ENCODE measurements at places on chromosomes 7 and 10.
A peak's percentile ranks its signal among the peaks of the same experiment; 100 is the strongest.

- DNase-seq = no peak
Measured at GRCh38 chr7:2627258-2628129, 4.3 kb upstream of the TTYH3 start.

DNA sequence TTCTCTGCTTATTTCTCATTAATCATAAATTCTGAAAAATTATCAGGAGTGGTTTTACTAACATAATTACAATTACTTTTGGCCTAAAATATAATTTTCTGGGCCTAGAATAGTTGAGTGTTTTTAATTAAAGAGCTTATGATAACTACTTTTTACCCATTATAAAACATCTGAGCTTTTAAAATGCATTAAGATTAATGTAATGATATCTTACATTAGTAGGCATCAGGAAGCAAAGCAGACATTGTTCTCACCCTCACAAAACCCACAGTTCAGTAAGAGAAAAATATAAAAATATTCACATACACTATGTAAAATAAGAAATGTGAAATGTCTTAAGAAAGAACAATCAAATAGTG, 443.7 kb upstream of the SEMA3A start:
- DNase-seq = peak; percentile 34

DNA sequence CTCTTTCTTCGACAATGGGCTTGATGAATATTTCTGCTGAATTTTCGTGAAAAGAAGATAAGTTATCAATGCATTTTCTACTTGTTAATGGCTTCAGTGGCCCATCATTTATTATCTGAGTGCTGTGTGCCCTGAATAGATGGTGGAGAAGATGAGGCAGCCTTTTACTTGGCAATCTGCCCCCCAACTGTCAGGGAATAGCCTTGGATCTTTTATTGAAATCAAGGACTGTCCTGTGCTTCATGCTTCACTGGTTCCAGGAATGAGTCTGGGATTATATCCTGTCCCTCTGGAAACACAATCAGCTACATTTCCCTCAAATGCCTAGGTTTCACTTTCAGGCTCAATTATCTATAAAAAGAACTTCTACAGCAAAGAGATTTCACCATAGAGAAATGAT, 75.9 kb upstream of the NXPH1 start:
- no peak for DNase-seq

DNA sequence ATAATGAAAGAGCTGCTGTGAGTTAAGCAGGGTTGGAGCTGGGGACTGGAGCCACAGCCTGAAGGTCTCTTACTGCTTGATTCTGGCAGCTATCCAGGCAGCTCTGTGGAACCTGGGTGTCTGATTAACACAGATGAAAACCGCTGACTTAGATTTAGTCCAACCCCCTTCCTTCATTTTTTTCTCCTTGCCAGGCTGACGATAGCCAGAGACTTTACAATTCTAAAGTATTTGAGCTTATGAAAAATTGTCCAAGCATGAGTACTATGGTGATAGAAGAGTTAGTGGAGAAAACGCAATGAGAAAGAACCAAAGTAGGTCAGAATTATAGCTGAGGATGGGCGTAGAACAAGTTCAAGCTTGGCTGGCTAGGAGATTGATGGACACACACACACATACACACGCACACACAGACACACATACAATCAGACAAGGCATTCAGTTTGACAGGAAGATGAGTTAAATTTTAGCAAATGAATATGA, 13.5 kb upstream of the GPR85 start:
- no peak for DNase-seq

DNA sequence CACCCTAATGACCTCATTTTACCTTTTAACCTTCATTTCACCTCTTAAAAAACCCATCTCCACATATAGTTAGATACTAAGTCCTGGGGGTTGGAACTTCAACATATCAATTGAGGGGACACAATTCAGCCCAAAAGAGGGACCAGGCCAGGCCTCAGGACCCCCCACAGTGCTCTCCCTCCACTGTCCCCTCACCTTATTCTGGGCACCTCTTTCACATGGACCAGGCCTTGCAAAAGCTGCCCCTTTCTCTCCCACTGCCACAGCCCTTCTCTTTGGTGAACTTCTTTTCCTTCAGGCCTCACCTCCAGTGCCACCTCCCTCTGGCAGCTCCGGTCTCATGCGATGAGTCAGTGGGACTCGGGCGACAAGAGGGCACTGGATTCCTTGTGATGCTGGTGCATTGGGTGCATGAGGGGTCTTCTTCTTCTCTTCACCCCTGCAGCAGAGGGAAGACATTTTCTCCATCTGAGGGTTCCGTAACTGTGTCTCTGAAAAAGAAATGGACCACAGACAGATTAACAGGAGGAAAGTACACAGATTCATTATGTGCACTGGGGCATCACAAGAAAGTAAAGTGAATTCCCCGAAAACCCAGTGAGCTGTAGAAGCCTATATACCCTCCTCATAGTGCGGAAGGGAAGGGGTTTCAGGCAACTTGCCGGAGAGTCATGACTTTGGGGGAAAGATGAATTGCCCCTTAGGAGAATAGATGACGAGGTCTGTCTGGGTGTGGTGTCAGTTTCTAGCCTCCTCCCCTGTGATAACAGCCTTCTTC, 288.7 kb upstream of the IGFBP3 start:
- DNase-seq = no peak

GRCh38 chr10:17022466-17022825, 107.2 kb downstream of the CUBN start:
- no peak for DNase-seq

DNA sequence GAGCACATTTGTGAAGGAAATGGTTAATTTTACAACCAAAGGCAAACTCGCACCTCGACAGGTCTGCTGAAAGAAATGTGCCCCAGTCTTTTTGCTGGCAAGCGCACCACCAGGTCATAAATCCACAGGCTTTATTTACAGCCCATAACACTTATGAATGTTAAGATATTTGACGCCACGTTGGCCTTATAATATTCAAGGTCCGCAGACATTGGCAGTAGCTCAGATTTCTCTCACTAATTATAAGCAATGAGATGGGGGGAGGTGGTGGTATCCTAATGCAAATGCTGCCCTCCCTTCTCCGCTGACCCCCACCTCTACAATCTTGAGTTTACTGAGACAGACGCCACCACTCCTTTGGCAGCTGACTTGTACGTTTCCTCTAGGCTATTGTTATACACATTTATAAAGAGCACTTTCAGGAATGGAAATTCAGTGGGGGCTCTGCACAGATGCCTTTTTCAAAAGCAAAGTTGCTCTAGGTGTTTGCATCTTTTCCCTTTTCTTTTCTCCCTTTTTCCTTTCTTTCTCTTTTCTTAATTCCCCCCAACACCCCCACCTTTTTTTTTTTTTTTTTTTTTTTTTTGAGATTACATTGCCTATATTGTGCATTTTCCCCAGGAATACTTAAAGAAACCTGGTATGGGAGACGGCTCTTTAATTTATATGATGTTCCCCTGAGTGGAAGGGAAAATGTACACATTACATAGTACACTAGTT, 6.7 kb downstream of the TCF7L2 start:
- no peak for DNase-seq

DNA sequence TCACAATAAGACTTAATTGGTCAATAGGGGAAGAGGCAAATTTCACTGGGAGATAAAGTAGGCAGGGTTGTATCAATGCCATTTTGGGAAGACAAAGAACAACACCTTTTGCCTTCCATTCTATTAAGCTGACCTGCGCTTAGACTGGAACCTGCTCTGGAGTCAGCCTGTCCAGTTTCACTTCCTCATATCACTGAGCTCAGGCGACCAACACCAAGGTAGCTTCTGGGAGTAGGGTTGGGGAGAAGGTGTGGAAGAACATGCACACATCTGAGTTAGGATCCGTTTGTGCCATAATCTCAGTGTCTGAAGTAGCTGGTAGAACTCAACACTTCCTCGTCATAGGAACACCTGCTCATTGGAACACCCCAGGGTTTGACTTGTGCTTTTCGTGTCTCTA, 527.4 kb upstream of the IGFBP3 start:
- no peak for DNase-seq

- no peak for DNase-seq
Measured at GRCh38 chr7:127582361-127582760, 3.0 kb downstream of the GCC1 start.

DNA sequence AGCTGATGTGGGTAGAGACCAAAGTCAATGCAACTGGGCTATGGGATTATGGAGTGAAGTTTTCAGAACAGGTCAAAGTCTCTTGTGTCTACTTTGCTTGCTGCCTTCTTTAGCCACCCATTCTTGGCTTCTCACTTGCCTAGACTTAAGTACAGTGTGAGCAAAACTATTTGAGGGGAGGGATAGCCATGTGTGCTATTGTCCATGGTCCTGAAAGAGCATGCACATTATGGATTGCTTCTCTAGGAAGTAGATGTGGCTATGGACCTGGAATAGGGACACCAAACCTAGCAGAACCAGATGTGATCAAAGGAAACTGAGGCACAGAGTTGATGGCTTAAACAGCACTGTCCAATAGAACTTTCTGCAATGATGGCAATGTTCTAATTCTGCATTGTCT, 81.9 kb upstream of the ZNF800 start:
- no peak for DNase-seq

GRCh38 chr10:52621635-52622079, 150.9 kb downstream of the MBL2 start:
- DNase-seq = no peak

GRCh38 chr7:35356495-35356894, 102.6 kb upstream of the TBX20 start:
- DNase-seq = no peak

- DNase-seq = no peak
Measured at GRCh38 chr7:50867034-50867356, 84.3 kb upstream of the GRB10 start.

- DNase-seq = no peak
Measured at GRCh38 chr7:156194813-156195212, 382.6 kb upstream of the SHH start.

GRCh38 chr10:33950206-33950605, 615.7 kb upstream of the NRP1 start:
- DNase-seq = no peak

GRCh38 chr10:26840938-26841732, 19.6 kb downstream of the ABI1 start:
- no peak for DNase-seq

DNA sequence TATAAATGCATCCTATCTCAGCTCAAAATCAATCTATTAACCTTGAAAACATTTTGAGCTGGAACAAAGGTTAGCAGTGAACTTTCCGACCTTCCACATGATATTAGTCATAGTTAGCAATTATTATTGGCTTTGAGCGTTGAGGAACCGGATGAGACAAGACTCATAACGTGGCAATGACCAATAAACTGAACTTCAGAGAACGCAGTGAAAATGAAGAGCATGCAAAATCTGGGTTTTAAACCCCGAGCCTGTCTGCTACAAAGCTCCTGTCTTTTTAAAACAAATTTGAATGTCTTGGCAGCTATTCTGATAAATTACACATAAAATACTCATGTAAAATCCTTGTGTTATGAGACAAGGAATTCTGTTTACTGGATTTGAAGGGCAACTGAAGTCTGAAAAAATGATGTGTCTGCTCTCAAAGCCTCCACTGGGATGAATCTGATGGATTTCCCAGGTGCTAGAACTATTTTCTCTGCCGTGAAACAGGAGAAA, 74.7 kb upstream of the ITGB1 start:
- DNase-seq = peak; percentile 75

DNA sequence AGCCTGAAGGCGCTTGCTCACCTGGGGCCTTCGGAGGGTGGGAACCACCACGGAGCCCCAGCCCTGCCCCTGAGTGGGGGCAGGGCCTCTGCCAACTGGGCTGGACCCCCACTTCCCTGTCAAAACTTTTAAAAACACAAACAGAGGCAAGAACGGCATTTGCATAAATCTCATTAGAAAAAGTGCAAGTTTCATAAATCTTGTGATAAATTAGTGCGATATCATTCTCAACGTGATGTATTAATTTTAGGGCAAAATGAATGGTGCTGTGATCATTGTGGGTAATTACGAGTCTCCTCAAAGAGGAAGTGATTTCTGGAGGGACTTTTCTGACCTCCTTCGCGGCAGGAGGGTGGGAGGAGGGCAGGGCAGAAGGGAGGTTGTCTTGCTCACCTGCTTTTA, 98.3 kb downstream of the CDH23 start:
- no peak for DNase-seq

DNA sequence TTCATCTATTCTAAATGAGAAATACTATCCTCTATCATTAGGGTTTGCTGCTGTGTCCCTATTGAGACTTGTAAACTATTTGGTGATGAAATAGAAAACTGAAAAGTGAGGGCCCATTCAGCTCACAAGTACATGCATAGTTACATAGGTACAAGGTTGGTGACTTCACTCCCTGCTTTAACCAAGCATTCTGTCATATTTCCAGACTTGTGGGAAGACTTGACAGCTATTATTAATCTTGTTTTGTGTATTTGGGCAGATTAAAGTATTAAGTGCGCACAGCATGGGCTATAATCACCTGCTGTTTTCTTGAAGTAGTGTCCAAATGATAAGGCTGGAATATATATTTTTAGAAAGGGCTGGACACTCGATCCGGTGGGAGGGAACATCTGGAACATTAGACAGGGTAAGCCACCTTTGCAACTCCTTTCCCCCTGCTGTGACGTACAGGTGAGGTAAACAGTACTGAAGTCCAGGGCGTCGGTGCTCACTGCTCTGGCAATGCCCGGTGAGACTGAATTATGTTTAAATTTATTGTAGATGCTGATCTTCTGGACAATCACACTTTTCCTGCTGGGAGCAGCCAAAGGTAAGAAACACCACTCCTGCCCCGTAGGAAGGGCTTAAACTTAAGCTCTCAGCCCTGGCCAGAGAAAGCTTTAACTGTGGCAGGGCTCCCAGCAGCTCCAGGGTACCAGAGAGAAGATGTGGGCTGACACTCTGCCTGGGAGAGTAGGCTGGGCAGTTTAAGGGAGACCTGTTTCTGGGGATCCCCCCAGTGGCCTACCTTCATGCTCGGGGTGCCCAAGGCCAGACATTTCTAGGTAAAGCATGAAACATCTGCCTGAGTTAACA, at the start of gene PNLIPRP1:
TSS of gene PNLIPRP1 (plus strand) at position 370 of the 855 bp plus-strand sequence. CDS start at position 541, 171 bp downstream.
- no peak for DNase-seq

GRCh38 chr7:131502810-131503508, 53.5 kb downstream of the PODXL start:
- no peak for DNase-seq

- peak; percentile 96 for DNase-seq
Measured at GRCh38 chr7:5423976-5424748, 528 bp upstream of the TNRC18 start.

- DNase-seq = no peak
Measured at GRCh38 chr10:71633920-71634319, 85.7 kb downstream of the C10orf105 start.

GRCh38 chr7:29496355-29497020, 67.1 kb upstream of the PRR15 start:
- DNase-seq = no peak
